ENCODE measurements at places on chromosomes 2 and 18.

GRCh38 chr2:6148882-6149281 lies 456.7 kb downstream of the SOX11 start:
- DNase-seq = no peak

DNA sequence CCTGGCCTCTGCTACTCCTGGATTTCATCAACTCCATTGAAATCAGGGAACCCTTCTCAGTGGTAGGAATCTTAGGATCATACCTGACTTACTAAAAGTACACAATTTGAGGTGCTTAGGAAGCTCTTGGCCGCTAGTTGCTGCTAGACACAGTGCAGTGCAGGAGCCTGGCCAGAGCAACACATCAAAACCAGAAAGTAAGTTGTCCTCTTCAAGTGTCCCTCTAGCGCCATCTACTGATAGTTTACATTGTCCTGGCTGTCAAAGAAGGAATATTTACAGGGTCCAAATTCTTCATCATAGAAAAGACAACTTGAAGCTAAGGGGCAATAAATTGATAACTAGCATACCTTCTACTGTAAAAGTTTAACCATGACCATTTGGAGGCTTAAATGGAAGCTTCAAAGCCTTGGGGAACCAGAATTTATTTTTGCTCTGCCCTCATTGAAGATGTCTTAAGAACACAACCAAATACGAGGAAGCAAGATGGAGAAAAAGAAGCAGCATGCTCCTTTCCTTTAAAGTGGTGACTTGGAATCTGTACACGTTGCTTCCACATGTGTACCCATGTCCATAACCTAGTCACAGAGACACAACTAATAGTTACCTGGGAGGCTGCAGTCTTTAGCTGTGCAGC lies 889.1 kb upstream of the GCFC2 start:
- peak; percentile 44 for DNase-seq

DNA sequence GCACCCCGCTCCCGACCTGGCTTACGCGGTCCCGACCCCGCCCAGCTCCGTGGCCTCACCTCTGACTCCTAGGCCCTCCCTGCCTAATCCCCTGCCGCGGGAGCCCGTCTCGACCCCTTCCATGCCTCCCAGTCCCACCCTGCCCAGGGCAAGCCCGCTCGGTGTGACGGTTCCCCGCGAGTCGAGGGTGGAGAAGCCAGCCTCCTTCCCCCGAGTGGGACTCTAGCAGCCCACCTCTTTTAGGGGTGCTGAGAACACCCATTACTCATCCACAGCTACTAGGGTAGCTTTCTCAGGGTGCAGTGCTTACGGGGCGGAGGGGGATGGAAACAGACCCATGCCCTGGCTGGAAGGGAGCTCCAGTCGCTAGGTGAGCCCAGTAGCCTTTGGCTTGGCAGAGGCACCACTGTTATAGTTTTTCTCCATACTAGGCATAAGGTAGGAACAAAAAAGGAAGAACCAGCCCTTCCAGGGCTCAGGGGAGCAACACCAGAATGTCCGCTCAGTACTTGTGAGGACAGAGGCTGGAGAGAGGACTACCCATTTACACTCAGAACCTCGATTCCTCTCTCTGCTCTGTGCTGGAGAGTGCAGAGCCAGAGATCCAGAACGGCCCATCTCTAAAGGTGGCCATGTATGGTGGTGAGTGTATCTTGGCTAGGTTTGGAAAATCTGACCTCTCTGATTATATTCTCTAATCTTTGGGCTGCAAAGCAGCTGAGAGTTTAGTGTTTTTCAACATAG lies 606 bp downstream of the AGBL5 start:
- no peak for DNase-seq

- DNase-seq = no peak
These were observed 486.4 kb downstream of the FBXO15 start for GRCh38 chr18:73660931-73661856.

DNA sequence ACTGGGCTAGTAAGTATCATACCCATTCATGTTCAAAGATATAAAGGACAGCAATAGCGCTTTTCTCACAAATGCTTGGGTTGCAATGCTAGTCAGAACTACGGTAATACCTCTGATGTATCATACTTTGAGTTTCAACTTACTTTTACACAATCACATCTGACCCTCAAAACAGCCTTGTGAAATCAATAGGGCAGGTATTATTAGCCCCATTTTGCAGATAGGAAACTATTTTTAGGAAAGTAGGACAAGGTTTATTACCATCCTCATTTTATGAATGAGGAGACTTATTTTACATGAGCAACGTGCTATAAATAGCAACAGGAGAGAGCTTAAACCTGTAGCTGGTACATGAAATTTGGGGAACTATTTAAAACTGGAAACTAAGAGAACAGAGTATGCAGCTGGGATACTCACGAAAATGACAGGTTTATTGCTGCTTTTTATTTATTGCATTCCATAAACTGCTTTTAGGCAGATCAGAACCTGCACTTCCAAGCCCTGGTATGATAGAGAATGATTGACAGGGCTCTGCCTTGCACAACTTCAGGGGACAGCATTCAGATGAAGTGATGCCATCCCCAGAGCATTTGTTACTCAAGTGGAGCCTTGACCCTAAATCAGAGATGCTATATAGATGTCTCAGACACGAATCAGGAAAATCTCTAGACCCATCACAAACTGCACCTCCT lies 42.4 kb upstream of the PPM1B start:
- no peak for DNase-seq

GRCh38 chr2:56222481-56222880 lies 38.7 kb downstream of the CCDC85A start:
- DNase-seq = no peak

DNA sequence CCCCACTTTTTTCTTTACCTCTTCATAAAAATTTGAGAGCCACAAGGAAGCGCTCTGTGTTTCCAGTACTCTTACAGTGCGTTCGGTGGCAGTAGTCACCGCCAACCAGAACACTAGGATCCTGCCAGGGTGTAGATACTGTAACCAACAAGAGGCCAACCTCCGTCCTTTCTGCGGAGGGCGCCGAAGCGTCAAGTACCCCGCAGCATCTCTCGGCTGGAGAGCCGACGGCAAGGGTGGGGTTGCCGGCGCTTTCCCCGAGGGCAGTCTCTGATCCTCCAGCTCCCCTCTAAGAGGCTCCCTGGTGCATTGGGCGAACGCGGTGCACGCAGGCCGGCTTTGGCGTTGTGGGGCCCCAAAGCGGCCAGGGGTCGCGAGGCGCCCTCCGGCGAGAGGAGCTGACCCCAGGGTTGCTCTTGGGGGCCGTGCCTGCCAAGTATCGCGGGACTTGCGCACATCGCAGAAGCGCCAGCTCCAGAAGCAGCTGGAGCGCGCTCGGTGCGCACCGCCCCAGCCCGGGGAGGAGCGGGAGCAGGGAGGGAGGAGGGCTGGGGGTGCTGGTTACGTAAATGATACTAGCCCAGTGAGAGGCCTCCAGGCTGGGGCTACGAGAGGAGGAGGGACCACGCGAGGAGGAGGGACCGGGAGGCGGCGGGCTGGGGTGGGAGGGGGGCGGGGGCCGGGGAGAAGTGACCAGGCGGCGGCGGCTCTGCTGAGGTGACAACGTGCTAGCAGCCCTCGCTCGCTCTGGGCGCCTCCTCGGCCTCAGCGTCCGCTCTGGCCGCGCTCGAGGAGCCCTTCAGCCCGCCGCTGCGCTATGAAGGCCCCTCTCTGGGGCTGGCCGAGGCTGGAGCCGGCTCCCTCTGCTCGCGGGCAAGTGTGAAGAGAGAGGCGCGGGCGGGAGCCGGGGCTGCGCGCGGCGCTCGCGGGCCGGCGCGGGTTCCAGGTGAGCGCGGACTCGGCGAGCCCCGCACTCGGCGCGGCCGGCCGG lies at the start of gene GALNT13:
GALNT13 (plus strand) TSS at position 692 of the 991 bp plus-strand sequence.
- peak; percentile 92 for DNase-seq

- DNase-seq = no peak
These were observed 8.7 kb upstream of the MPP4 start for GRCh38 chr2:201707142-201707541.

GRCh38 chr2:230905448-230906421 lies 19.3 kb downstream of the GPR55 start:
- no peak for DNase-seq

DNA sequence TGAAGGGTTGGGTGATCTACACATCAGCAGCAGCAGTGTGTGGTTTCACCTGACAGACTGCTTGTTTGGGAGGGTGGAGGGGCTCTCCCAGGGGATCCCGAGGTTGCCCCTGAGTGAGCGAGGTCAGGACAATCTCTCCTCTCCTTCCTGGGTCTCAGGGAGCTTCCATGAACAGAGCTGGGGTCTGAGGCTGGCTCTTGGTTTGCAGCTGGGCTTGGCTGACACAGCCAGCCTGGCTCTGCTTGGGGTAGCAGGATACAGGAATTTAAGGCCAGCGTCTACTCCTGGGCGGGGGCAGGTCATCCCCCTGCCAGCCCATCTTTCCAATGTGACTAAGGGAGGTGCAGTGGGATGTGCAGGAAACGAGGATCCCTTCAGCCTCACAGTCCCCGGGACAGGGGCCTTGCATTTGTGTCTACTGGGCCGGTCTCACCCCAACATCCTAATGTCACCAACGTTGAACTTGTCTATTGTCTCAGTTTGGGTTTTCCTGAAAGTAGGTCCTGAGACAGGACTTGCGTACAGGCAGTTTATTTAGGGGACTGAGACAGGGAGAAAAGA lies 262.6 kb upstream of the HDAC4 start:
- DNase-seq = no peak

DNA sequence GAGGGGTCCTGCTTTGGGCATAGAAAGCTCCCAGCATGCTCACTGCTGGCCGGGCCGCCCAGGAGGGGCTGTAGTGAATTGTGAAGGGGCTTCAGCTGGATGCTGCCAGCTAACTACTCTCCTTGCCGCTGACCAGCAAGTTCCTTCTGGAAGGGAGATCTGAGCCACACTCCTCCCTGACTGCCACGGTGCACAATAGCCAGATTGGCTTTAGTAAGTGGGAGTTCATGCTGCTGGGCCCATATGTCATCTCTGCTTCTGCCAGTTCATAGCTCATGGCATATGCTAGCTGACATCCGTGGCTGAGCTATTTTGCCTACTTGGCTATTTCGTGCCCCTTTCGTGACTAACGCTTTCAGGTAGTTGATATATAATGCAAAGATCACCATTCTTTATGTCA lies 51.6 kb upstream of the ROCK2 start:
- DNase-seq = no peak

DNA sequence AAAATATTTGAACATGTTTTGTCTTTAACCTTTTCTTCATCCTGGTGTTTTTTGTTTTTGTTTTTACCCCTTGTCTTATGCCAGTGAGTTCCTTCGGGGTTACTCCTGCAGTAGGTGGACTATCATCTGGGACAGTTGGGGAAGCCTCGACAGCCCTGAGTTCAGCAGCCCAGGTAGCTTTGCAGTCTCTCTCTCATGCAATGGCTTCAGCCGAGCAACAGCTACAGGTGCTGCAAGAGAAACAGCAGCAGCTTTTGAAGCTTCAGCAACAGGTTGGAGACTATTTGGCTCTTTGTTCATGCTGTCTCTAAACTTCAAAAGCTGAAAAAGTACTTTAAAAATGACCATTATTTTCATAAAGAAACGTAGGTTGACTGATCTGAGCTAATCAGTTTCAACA lies 106.3 kb downstream of the BIRC6 start:
- DNase-seq = no peak

GRCh38 chr2:108354136-108354535 lies 23.6 kb upstream of the SULT1C4 start:
- DNase-seq = no peak

DNA sequence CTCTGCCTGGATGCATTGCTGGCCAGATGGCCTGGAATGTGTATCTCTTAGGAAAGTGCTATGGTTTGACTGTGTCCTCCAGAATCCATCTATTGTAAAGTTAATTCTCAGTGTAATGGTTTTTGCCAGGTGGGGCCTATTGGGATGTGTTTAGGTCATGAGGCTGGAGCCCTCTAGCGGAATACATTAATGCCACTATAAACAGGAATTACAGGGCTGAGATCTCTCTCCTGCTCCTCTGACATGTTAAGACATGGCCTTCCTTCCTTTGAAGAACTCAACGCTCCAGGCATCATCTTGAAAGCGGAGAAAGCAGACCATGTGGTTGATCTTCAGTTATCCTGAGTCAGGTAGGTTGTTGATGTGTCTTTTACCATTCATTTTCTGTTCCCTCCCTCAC lies 276.4 kb downstream of the RPIA start:
- DNase-seq = no peak

GRCh38 chr2:62071760-62072680 lies 123.9 kb upstream of the B3GNT2 start:
- DNase-seq = no peak

DNA sequence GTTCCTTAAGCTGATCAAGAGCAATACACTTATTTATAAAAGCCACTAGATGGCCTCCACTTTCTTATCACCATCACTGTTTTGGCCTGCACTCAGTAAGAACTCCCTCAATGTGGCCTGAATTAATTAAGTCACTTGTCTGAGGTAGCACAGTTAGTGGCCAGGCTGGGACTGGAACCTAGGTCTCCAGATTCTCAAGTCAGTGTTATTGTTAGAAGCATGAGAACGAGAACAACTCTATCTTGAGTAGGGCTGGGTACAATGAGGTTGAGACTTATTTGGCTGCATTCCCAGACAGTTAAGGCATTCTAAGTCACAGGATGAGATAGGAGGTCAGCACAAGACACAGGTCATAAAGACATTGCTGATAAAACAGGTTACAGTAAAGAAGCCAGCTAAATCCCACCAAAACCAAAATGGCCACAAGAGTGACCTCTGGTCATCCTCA lies 115.8 kb downstream of the SS18 start:
- no peak for DNase-seq

GRCh38 chr18:58148954-58149471 lies 105.0 kb downstream of the NEDD4L start:
- DNase-seq = no peak

DNA sequence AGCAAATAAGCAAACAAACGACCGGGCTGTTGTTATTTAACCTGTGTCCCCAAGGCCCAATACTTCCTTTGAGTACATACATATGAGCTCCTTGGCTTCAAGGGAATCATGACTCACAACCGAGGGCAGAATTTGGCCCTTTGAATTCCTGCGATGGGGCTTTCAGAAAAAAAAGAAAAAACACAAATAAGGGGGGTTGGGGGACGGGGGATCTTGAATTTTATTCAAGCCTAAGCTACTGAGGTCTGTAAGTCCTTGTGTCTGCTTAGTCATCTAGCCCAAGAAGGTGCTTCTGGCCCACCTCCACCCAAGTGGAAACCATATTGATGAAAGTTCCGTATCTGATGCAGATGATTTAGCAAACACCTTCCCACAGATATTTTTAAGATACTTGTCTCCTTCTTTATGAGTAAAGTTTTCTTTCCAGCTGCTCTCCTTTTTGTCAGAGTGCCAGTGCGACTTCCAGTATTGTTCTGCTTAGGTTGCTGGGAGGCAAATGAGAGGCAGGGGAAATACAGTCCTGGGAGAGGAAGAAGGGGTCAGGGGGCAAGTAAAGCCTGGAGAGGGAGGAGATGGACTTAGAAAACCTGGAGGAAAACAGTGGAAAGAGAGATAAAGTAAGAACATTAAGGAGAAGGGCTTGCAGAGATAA lies 169.6 kb downstream of the ZEB2 start:
- no peak for DNase-seq
